Testis (tissue), 5 donors: ENCODE measurements at places on chromosomes 12 and 14. TPM values are rescaled to one million over a fixed set of nuclear protein-coding genes. Genes with fewer than 3 reads are reported as not detected.

PMCH gene
- not detected for polyA plus RNA-seq

RPS6KL1 gene
- polyA plus RNA-seq = 41.8 TPM

ACOT6 gene
- polyA plus RNA-seq = 0.57 TPM

PLEKHD1 gene
- 1.9 TPM for polyA plus RNA-seq

SMAGP gene
- 16.0 TPM for polyA plus RNA-seq

EML5 gene
- 4.2 TPM for polyA plus RNA-seq

DNA sequence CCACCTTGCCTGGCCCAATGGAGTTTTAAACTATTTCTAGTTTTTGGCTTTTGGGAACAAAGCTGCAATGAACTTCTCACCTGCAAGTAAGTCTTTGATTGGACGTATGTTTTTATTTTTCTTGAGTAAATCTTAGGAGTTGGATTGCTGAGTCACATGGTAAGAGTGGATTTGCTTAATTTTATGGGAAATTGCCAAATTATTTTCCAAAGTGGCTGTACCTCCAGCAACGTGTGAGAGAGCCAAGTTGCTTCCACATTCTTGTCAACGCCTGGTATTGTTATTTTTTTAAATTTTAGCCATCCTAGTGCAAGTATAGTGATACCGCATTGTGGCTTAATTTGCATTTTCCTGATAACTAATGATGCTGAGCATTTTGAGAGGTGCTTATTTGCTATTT is 136.6 kb downstream of the LMNTD1 start:
- no peak for DNase-seq

GRCh38 chr14:79134361-79134760 is 964.2 kb downstream of the NRXN3 start:
- DNase-seq = no peak

DNA sequence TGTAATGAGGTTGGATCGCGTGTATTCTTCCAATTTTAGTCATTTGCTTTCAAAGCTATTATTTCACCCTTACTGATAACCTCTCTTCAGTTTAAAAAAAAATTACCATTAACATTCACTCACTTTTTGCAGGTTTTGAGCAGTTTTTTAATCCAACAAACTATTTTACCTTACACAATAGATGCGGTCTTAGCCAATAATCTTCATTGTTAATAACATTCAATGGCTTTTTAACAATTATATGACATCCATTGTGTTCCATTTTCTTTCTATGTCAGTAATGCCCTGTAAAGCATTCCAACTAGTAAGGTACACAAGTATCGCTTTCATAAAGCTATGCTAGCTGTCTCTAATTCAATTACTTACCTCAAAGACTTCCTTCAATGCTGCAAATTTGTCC is 18.9 kb upstream of the OTX2 start:
- DNase-seq = no peak

- no peak for DNase-seq
Observed at GRCh38 chr12:123502163-123502704, 31.3 kb downstream of the RILPL1 start.

DNA sequence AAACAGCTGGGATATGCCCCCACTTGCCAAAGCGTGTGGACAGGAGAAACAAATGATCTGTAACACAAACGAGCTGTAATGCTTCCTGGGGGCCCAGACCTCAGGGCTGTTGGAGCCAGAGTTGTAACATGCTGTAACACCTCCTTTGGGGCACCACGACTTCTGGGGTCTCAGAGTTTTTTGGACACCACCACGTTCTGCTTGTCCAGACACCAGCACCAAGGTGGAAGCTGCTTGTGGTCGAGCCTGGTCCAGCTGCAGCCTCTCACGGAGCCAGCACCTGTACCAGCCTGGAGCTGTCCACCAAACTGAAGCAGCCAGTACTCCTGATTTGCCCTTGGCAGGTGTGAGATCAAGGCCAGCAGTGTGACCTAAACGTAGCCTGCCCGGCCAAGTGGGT is 879.4 kb downstream of the SLC6A15 start:
- no peak for DNase-seq

GRCh38 chr14:37027188-37027824 is 145.1 kb downstream of the SLC25A21 start:
- no peak for DNase-seq

- DNase-seq = peak; percentile 19
Observed at GRCh38 chr12:7374423-7375144, 69.4 kb downstream of the CD163L1 start.

GRCh38 chr12:50894241-50894640 is 51.5 kb downstream of the TMPRSS12 start:
- no peak for DNase-seq

DNA sequence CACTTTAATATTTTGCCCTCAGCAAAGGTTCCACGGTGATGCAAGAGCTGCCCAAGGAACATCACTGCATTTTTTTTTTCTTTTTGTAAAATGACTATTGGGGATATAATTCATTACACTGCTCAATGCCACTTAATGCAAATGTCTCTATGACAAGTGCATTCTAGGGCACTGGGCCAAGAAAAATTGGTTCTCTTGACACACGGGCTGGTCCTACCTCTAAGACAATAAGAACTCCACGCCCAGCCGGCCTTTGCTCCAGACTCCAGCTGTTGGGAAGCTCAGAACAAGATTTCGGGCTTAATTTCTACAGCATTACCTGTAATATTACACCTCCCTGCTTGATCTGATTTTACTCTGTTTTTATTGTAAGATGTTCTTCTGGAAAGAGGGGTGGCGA is 48.8 kb upstream of the VRK1 start:
- peak; percentile 24 for DNase-seq

- DNase-seq = no peak
Observed at GRCh38 chr14:22748631-22749068, 17.8 kb upstream of the OXA1L start.

- DNase-seq = no peak
Observed at GRCh38 chr14:93788293-93788542, at the start of gene PRIMA1. Gene PRIMA1, minus strand, starts transcription at chr14:93788485. Its CDS starts 767 bp downstream, at chr14:93787718.

DNA sequence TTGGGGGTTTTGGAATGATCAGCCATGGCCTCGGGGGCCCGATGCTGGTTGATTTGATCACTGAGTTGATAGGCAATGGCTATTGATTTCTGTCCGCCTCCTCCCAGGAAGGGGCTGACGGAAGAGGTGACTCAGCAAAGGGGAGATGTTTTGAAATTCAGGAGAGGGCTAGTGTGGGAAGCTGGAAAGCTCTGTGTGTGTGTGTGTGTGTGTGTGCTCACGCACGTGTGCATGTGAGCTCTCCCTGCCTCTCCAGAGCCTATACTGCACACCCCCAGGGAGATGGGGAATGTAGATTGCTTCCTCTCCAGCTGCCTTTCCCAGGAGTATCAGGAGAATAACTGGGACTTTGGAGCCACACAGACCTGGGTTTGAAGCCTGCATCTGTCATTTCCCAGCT is 184.9 kb upstream of the MYL2 start:
- no peak for DNase-seq

- no peak for DNase-seq
Observed at GRCh38 chr12:6264402-6265037, 46.0 kb upstream of the PLEKHG6 start.

DNA sequence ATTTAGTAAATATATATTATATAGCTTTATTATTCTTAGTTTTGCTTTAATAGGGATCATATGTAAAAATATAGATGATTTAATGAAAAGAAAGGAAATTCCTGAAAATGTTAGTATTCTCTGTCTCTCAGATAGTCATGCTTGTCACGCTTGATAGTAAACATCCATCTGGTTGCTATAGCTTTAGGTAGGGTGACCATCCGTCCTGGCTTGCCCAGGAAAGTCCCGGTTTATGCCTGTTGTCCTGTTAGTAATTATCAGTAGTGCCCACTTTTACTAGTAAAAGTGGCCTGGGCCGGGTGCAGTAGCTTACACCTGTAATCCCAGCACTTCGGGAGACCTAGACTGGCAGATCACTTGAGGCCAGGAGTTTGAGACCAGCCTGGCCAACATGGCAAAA is 23.8 kb downstream of the CFAP54 start:
- no peak for DNase-seq

GRCh38 chr14:99663386-99664057 is 18.6 kb downstream of the HHIPL1 start:
- no peak for DNase-seq
